ENCODE measurements at places on chromosomes 12 and 14. TPM values are rescaled to one million over a fixed set of nuclear protein-coding genes. Genes with fewer than 3 reads are reported as not detected.

WDR89 gene
- 5.5 TPM for polyA plus RNA-seq

CLEC4C gene
- polyA plus RNA-seq = not detected

INSM2 gene
- polyA plus RNA-seq = 0.03 TPM

TCL1A gene
- 1.2 TPM for polyA plus RNA-seq

AICDA gene
- not detected for polyA plus RNA-seq

ATP5MC2 gene
- polyA plus RNA-seq = 828 TPM

ACOT6 gene
- not detected for polyA plus RNA-seq

GPRC5D gene
- polyA plus RNA-seq = 0.16 TPM

RASSF9 gene
- 0.60 TPM for polyA plus RNA-seq

GPR68 gene
- not detected for polyA plus RNA-seq

TMPRSS12 gene
- not detected for polyA plus RNA-seq

DLGAP5 gene
- polyA plus RNA-seq = 3.0 TPM

FLVCR2 gene
- polyA plus RNA-seq = 3.6 TPM

RNU7-1 gene
- polyA plus RNA-seq = not detected

SLC8A3 gene
- polyA plus RNA-seq = not detected

NPFF gene
- polyA plus RNA-seq = not detected

KLRC1 gene
- 1.8 TPM for polyA plus RNA-seq

GARIN6 gene
- not detected for polyA plus RNA-seq

LGALS3 gene
- polyA plus RNA-seq = 2,701 TPM

ZNF891 gene
- polyA plus RNA-seq = under 0.01 TPM

GEMIN2 gene
- 9.6 TPM for polyA plus RNA-seq

NYNRIN gene
- 0.92 TPM for polyA plus RNA-seq

ALDH1L2 gene
- polyA plus RNA-seq = 0.23 TPM

IL23A gene
- polyA plus RNA-seq = not detected

MGAT4C gene
- polyA plus RNA-seq = 0.04 TPM

ACYP1 gene
- 23.3 TPM for polyA plus RNA-seq

LTBP2 gene
- 7.1 TPM for polyA plus RNA-seq

C12orf75 gene
- 310 TPM for polyA plus RNA-seq

FOXM1 gene
- polyA plus RNA-seq = 34.9 TPM

MYO1A gene
- 112 TPM for polyA plus RNA-seq

LUM gene
- polyA plus RNA-seq = 88.4 TPM

CLEC4D gene
- not detected for polyA plus RNA-seq

KERA gene
- not detected for polyA plus RNA-seq

NR1H4 gene
- 43.9 TPM for polyA plus RNA-seq

TSPAN19 gene
- not detected for polyA plus RNA-seq

IFI27L1 gene
- polyA plus RNA-seq = 30.6 TPM

OASL gene
- polyA plus RNA-seq = 10.8 TPM

MSI1 gene
- polyA plus RNA-seq = 1.2 TPM

ATN1 gene
- polyA plus RNA-seq = 78.8 TPM

PDZRN4 gene
- 0.23 TPM for polyA plus RNA-seq

SNRPF gene
- 52.3 TPM for polyA plus RNA-seq

ADCK1 gene
- polyA plus RNA-seq = 3.6 TPM

OTOGL gene
- polyA plus RNA-seq = 0.07 TPM

NINJ2 gene
- 12.3 TPM for polyA plus RNA-seq

SLC4A8 gene
- polyA plus RNA-seq = under 0.01 TPM

SERPINA9 gene
- not detected for polyA plus RNA-seq
